ENCODE measurements at places on chromosomes 1 and 21.

DNA sequence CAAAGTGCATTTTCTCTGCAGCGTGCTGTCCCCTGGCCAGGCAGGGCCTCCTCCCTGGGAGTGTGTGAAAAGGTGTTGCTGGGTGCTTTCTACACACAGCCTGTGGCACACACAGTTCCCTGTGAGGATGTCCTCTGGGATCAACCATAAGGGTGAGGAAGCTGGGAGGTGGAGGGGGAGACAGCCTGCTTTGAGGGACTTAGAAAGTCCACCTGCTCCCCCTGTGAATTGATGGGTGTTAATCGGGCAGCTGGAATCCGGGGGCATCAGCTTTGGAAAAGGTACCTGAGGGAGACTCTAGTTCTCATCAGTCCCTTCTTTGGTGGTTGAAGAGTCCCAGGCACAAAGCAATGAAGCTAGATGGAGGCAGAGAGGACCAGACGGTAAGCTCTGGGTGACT, 35.8 kb downstream of the LHX4 start:
- DNase-seq, result no peak

DNA sequence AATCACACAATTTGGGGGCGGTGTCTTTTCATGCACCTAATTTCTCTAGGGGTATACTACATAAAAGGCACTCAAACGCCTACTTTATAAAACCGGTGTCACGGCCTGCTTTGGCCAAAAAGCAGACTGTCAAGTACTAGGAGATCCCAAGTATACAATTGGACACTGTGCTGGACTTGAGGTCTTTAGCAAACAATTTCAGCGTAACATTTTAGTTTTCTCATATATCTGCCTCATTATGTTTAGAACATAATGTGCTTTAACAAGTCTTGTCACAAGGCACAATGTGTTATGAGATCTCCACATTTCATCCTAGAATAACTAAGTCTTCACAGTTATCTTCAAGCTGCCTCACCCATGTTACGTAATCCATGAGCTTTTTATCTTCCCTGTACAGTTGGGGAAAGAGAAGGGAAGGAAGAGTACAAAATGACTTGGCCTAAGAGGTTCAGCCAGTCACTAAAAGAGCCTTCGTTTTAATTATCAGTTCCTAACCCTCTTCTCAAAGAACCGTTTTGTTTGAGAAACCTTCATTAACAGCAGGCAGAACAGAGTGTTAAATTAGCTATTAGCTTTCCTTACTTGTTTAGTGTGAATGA, 1.7 kb downstream of the SSX2IP start:
- no peak for DNase-seq

DNA sequence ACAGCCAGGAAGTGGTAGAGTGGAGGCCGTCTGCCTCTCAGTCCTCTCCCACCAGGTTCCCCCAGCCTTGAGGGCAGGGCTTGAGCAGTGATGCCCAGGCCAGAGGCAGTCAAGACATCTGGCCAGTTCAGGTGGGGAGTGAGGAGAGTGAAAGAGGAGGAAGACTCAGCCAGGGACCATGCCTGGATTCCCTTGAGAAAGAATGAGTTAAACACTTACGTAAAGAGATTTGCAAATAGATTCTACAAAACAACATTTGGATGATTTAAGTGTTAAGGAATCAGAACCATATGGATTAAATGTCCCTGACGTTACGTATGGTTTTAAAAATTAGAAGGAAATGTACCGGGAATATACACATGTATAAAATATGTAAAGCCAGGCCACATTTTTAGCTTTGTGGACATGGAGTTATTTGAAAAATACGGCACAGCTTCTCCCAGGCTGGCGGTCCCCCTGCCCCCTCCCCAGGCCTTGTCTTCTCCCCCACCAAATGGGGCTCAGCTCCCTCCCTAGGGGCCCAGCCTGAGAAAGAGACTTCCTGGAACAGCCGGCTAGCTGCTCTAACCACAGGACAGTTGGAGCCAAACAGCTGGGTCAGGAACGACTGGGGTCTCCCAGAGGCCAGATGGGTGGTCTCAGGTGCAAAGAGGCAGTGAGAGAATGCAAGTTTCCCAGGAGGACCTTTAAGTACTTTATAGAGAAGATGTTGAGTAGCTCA, 188.3 kb upstream of the EDN2 start:
- no peak for DNase-seq

- peak; percentile 69 for DNase-seq
These were observed 26.9 kb upstream of the BACE2 start for GRCh38 chr21:41141031-41141457.

GRCh38 chr1:31588751-31589515, 12.6 kb downstream of the TINAGL1 start:
- DNase-seq, result no peak
